GM23338 (cell line): ENCODE measurements at places on chromosomes 7 and 10.

DNA sequence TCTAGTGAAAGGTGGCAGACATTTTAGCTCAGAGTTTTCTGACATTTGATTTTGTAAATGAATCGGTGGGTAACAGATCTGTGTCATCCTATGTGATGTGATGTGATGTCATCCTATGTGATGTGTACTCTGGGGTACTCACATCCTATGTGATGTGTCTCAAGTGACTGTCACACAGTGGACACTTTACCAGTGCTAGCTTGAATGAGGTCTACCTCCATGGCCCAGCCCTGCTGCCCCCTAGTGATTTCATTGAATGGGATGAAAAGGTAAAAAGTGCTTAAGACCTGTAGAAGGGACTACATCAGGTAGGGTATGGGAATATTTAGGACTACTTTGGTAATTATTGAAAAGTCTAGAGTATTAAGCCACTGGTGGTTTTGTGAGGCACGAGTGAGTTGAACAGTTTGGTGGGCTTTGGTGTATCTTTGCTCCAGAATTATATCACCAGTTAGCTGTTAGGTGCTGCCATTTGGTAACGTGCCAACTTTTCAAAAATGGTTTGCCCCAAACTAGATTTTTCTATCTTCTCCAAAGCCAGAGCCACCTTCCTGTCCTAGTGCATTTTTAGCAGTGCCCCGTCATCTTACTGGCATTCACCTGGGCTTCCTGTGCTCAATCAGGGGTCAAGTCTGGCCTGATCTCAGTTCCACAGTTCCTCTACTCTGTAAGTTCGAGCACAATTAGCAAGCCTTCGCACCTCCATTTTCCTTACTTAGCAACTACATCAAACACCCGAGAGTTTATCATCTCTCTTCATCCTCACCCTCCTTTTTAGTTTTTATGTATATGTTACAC, 9.7 kb downstream of the EIF4H start:
- no peak overlapping the region for H3K4me3 ChIP-seq
- H3K36me3 ChIP-seq: peaks cover 13% of the 10 kb centered on the region
- H3K4me1 ChIP-seq: peaks cover 38% of the 10 kb centered on the region

DNA sequence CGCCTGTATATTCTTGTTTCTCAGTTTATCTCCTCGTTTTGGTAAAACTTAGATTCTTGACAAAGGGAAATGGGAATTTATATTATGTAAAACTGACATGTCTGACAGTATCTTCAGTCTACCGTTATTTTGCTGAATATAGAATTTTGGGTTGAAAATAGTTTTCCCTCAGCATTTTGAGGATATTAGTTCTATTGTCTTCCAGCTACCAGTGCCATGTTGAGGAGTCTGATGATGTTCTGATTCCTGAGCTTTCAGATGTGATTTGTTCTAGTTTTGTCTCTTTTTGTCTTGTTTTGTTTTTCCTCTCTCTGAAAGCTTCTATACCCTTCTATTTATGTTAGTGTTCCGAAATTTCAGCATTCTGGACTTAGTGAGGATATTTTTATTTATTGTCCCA, 8.0 kb upstream of the PRKAR2B start:
- no peaks in the 10 kb centered on the region for H3K27me3 ChIP-seq
- DNase-seq: no peak
- 0 out of 2 replicates have a peak, but pooled peaks cover 3% of the 10 kb centered on the region for H3K36me3 ChIP-seq

DNA sequence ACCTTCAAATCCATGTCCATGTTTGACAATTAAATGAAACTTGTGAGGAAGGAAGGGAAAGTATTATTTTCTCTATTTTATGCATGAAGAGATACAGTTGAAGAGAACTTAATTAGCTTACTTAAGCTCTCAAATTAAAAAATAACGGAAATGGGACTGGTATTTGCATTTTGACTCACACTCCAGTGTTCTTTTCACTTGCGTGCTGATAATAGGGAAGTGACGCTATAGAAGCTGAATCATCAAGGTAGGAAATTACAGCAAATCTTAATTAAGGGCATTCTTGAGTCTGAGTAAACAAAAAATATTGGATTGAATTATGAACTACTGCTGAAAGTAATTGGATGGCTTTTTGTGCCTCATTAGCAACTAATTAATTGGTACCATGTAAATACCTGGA, 44.0 kb upstream of the NPVF start:
- no peak overlapping the region for H3K4me3 ChIP-seq
- no peaks in the 10 kb centered on the region for H3K36me3 ChIP-seq
- no peaks in the 10 kb centered on the region for H3K27me3 ChIP-seq
- no peak for DNase-seq
- no peak overlapping the region for H3K27ac ChIP-seq

GRCh38 chr7:1700536-1701333, 30.7 kb downstream of the ELFN1 start:
- no peak for DNase-seq
- no peak overlapping the region for H3K27ac ChIP-seq
- H3K4me1 ChIP-seq: peaks cover 30% of the 10 kb centered on the region
- no peaks in the 10 kb centered on the region for H3K27me3 ChIP-seq
- H3K36me3 ChIP-seq: no peaks in the 10 kb centered on the region

GRCh38 chr7:111076205-111076604, 14.7 kb upstream of the LRRN3 start:
- H3K36me3 ChIP-seq: no peaks in the 10 kb centered on the region
- no peak overlapping the region for H3K27ac ChIP-seq
- H3K27me3 ChIP-seq: no peaks in the 10 kb centered on the region
- DNase-seq: no peak

DNA sequence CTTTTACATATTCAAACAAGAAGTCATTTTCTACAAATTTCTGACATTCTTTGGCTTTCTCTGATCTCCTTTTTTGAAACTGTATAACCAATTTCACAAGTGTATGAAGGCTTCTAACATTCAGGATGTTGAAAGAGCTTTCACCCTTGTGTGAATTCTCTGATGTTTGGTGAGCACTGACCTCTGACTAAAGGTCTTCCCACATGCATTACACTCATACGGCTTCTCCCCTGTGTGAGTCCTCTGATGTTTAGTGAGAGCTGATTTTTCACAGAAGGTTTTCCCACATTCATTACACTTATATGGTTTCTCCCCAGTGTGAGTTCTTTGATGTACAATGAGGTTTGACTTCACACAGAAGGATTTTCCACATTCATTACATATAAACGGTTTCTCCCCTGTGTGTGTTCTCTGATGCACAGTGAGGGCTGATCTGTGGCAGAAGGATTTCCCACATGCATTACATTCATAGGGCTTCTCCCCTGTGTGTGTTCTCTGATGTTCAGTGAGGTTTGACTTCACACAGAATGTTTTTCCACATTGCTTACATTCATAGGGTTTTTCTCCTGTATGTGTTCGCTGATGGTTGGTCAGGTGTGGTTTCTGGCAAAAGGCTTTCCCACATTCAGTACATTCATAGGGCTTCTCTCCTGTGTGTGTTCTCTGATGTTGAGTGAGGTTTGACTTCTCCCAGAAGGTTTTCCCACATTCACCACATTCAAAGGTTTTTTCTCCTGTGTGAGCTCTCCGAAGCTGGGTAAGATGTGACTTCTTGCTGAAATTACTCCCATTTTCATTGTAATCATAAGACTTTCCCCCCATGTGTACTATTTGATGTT, 25.7 kb downstream of the ZNF248 start:
- H3K27ac ChIP-seq: no peak overlapping the region
- H3K36me3 ChIP-seq: peaks cover 47% of the 10 kb centered on the region
- no peak for DNase-seq
- H3K4me1 ChIP-seq: no peaks in the 10 kb centered on the region

DNA sequence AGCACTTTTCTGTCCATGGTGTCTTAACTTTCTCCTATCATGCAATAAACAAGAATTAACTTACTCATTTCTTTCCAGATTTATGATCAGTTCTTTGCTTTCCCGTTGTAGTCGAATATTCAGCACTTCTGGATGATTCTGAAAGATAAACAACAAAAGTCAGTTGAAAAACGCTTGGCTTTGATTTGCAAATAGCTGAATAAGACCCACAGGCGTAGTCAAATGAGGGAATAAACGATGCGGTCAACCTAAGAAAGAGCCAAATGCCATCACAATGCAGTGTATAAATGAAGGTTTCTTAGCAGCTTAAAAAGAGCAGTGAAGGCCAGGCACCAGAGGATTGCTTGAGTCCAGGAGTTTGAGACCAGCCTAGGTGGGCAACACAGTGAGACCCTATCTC, 109.4 kb downstream of the ADAM12 start:
- no peaks in the 10 kb centered on the region for H3K27me3 ChIP-seq
- no peak overlapping the region for H3K4me3 ChIP-seq
- DNase-seq: peak; percentile 6
- H3K4me1 ChIP-seq: no peaks in the 10 kb centered on the region
